Stimulated activated naive B cell treated with anti-CD40 and anti-IgM and Interleukin-4, amounts not matched to agents 10 μg/mL and 1 μg/mL and 100 μg/mL, for 72 hours (primary cell): ENCODE measurements at places on chromosomes 11 and 22.
A peak's percentile ranks its signal among the peaks of the same experiment; 100 is the strongest.

GRCh38 chr11:34157163-34157562, 51.7 kb downstream of the NAT10 start:
- peak overlapping the region; percentile 76 for H3K27ac ChIP-seq
- no peak overlapping the region for H3K4me3 ChIP-seq
- H3K4me1 ChIP-seq = peaks cover 44% of the 10 kb centered on the region
- no peak for DNase-seq

- DNase-seq = no peak
- peaks cover 13% of the 10 kb centered on the region for H3K27me3 ChIP-seq
- no peaks in the 10 kb centered on the region for H3K36me3 ChIP-seq
- H3K4me3 ChIP-seq = no peak overlapping the region
- no peak overlapping the region for H3K27ac ChIP-seq
Measured at GRCh38 chr11:94675239-94675638, 92.9 kb upstream of the AMOTL1 start.

DNA sequence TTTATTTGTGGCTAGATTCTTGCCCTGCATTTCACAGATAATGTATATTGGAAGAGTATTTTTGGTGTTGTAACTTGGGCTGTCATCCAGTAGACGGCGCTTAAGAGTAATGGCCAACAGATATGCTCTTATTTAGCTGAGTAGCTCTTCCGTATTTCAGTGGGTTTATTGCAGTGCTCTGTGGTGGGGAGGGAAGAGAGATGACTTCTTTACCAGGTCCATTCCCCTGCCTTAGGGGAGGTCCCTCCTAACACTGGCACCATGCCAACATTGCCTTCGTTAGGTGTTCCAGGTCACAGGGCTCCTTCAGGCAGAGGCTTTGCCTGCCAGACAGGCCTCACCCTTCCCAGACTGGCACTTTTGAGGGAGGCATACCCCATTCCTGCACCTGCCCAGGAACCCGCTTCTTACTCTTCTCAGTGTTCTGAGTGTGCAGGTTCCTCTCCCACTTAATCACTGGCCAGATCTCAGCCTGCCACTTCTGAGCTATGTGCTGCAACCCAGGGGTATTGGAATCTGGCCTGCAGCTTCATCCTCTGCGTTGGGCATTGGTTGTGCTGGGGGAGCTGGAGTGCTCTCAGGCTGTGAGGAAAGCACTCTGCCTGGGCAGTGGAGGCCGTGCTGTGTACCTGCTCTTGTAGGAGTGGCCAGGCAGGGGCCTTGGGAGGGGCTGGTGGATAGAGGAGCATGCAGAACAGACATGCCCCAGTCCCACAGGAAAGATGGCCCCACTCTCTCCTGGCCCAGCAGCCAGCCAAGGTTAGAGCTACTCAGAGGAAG, 29.4 kb upstream of the SLN start:
- no peak overlapping the region for H3K27ac ChIP-seq
- H3K4me1 ChIP-seq = peaks cover 4% of the 10 kb centered on the region
- peak; percentile 3 for DNase-seq
- peaks cover 39% of the 10 kb centered on the region for H3K27me3 ChIP-seq
- no peak overlapping the region for H3K4me3 ChIP-seq

- peaks cover 10% of the 10 kb centered on the region for H3K36me3 ChIP-seq
- H3K4me1 ChIP-seq = peaks cover 71% of the 10 kb centered on the region
- H3K4me3 ChIP-seq = peak overlapping the region; percentile 80
- H3K27ac ChIP-seq = peak overlapping the region; percentile 89
Measured at GRCh38 chr11:128732471-128733277, 38.8 kb downstream of the FLI1 start.

GRCh38 chr11:121964591-121964990, 151.4 kb downstream of the BLID start:
- no peaks in the 10 kb centered on the region for H3K4me1 ChIP-seq
- H3K27ac ChIP-seq = no peak overlapping the region
- no peak for DNase-seq
- H3K27me3 ChIP-seq = peaks cover 14% of the 10 kb centered on the region
- no peaks in the 10 kb centered on the region for H3K36me3 ChIP-seq

DNA sequence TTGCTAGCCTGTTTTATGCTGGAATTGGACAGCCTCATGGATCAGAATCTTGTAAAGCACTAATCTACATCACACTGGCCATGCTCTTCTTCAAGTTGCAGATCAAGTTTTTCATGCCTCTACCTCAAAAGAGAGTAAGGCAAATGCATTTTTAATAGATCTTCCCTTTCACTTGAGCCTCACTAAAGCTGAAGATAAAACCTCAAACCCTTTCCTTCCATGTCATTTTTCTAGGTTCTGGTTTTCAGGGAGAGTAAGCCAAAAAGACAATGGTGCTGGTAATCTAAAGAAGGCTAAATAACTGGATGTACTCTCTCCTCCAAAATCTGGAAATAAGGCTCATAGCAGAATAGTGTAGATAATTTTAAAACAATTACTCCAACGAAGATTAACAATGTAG, 28.3 kb downstream of the POU2AF1 start:
- H3K4me1 ChIP-seq = peaks cover 29% of the 10 kb centered on the region
- DNase-seq = no peak
- peaks cover 32% of the 10 kb centered on the region for H3K36me3 ChIP-seq
- H3K27me3 ChIP-seq = no peaks in the 10 kb centered on the region

DNA sequence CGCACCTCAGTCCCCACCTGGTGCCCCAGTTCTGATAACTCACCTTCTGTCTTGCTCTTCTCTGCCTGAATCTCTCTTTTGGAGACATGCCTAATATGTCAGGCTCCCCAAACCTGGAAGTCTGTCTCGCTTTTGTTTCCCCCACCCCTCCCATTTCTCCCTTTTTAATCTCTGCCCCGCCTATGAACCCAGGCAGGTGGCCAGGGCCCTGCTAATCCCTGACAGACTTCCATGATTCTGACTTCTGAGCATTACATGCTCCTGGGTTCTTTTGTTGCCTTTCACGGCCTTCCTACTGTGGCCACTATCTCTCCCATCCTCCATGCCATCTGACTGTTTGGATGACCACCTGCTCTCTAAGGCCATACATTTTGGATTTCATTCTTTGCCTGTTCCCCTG, 1120.9 kb upstream of the CCDC90B start:
- no peaks in the 10 kb centered on the region for H3K36me3 ChIP-seq
- H3K4me1 ChIP-seq = no peaks in the 10 kb centered on the region
- DNase-seq = no peak
- H3K27ac ChIP-seq = no peak overlapping the region

- peaks cover 10% of the 10 kb centered on the region for H3K27me3 ChIP-seq
- no peak overlapping the region for H3K27ac ChIP-seq
- no peaks in the 10 kb centered on the region for H3K4me1 ChIP-seq
- no peaks in the 10 kb centered on the region for H3K36me3 ChIP-seq
- H3K4me3 ChIP-seq = no peak overlapping the region
Measured at GRCh38 chr11:12404436-12404835, 27.1 kb downstream of the PARVA start.

- no peak for DNase-seq
- no peak overlapping the region for H3K27ac ChIP-seq
- H3K36me3 ChIP-seq = no peaks in the 10 kb centered on the region
- H3K4me3 ChIP-seq = no peak overlapping the region
Measured at GRCh38 chr11:127056338-127056971, 55.9 kb upstream of the KIRREL3 start.

DNA sequence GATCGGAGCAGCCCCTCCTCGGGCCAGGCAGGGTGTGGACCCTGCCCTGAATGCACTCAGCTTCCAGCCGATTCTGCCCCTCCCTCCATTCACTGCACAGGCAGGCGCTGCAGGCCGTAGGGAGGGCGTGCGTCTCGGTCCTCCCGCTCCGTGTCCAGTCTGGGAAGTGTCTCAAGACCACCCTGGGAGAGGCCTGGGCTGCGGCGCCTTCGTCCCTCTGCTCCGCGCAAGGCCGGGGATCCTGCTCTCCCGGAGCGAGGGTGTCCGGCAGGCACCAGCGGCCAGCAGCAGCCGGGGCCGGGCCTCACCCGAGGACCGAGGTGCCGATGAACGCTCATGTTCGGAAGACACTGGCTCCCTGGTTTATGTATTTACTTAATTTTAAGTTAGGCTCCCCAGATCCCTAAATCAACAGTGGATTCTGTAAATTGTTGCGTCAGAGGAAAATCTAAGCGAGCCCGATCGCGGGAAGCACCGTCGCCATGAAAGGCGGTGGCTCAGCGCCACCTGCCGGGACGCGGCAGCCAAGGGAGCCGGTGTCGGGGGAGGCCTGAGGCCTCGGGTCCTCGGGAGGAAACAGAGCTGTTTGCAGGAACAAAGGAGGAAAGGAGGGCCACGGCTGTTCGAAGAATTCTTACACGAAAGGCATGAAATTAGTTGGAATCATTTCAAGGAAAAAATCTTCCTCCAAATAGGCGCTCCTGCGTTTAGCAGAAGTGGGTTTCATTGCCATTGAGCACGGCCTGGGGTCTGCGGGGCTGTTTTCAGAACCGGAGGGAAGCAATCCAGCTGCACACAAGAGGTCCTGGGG, 195.3 kb downstream of the BRD1 start:
- H3K27me3 ChIP-seq = no peaks in the 10 kb centered on the region
- H3K4me3 ChIP-seq = no peak overlapping the region
- DNase-seq = no peak
- peaks cover 27% of the 10 kb centered on the region for H3K4me1 ChIP-seq
- peaks cover 2% of the 10 kb centered on the region for H3K36me3 ChIP-seq

GRCh38 chr11:121337078-121337477, 44.5 kb downstream of the SC5D start:
- peaks cover 54% of the 10 kb centered on the region for H3K4me1 ChIP-seq
- no peak overlapping the region for H3K27ac ChIP-seq
- H3K36me3 ChIP-seq = no peaks in the 10 kb centered on the region
- DNase-seq = no peak
- H3K4me3 ChIP-seq = no peak overlapping the region

GRCh38 chr22:49601614-49602321, 225.9 kb downstream of the BRD1 start:
- H3K27me3 ChIP-seq = no peaks in the 10 kb centered on the region
- no peak for DNase-seq
- no peak overlapping the region for H3K27ac ChIP-seq
- H3K4me1 ChIP-seq = peaks cover 5% of the 10 kb centered on the region
- peaks cover 29% of the 10 kb centered on the region for H3K36me3 ChIP-seq
- no peak overlapping the region for H3K4me3 ChIP-seq

- H3K36me3 ChIP-seq = no peaks in the 10 kb centered on the region
- H3K4me1 ChIP-seq = peaks cover 5% of the 10 kb centered on the region
Measured at GRCh38 chr11:17479284-17480214, 2.9 kb upstream of the ABCC8 start.

GRCh38 chr11:114197799-114198500, 98.2 kb upstream of the NNMT start:
- no peak for DNase-seq
- no peaks in the 10 kb centered on the region for H3K27me3 ChIP-seq
- H3K36me3 ChIP-seq = peaks cover 2% of the 10 kb centered on the region
- H3K4me1 ChIP-seq = peaks cover 20% of the 10 kb centered on the region

GRCh38 chr11:86610559-86611341, 61.7 kb downstream of the ME3 start:
- H3K4me3 ChIP-seq = no peak overlapping the region
- DNase-seq = no peak
- H3K36me3 ChIP-seq = no peaks in the 10 kb centered on the region
- peaks cover 4% of the 10 kb centered on the region for H3K4me1 ChIP-seq

DNA sequence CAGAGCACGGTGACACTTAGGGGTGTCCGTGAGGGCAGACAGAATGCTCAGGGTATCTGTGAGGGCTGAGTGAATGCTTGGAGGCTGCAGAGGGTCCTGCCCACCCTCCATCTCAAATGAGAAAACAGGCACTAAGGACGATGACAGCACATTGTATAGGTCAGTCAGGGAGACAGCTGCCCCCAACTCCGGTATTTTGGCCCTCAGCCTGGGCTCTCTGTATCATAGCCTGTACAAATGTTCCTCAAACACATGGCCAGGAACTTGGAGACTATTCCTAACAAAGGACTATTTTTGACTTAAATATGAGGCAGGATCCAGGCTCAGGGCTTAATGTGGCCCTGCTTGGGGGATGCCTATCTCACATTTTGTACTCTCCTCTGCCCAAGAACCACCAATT, 145.4 kb downstream of the OPCML start:
- H3K4me1 ChIP-seq = no peaks in the 10 kb centered on the region
- no peaks in the 10 kb centered on the region for H3K36me3 ChIP-seq
- H3K27me3 ChIP-seq = no peaks in the 10 kb centered on the region
- H3K4me3 ChIP-seq = no peak overlapping the region

- H3K27me3 ChIP-seq = no peaks in the 10 kb centered on the region
- H3K27ac ChIP-seq = no peak overlapping the region
- H3K36me3 ChIP-seq = peaks cover 63% of the 10 kb centered on the region
- no peak for DNase-seq
- H3K4me1 ChIP-seq = peaks cover 23% of the 10 kb centered on the region
- H3K4me3 ChIP-seq = no peak overlapping the region
Measured at GRCh38 chr11:3037040-3037944, 19.9 kb downstream of the CARS1 start.

GRCh38 chr11:96424693-96425092, 34.9 kb downstream of the JRKL start:
- peaks cover 14% of the 10 kb centered on the region for H3K27me3 ChIP-seq
- no peaks in the 10 kb centered on the region for H3K4me1 ChIP-seq
- H3K27ac ChIP-seq = no peak overlapping the region
- no peak overlapping the region for H3K4me3 ChIP-seq
- no peak for DNase-seq

GRCh38 chr11:119175493-119176077, 7.1 kb downstream of the NLRX1 start:
- H3K36me3 ChIP-seq = peaks cover 15% of the 10 kb centered on the region
- H3K27ac ChIP-seq = no peak overlapping the region
- peaks cover 9% of the 10 kb centered on the region for H3K4me1 ChIP-seq
- H3K27me3 ChIP-seq = no peaks in the 10 kb centered on the region
- no peak overlapping the region for H3K4me3 ChIP-seq

GRCh38 chr22:49531368-49531791, 296.3 kb downstream of the BRD1 start:
- no peak overlapping the region for H3K27ac ChIP-seq
- peaks cover 14% of the 10 kb centered on the region for H3K4me1 ChIP-seq
- no peak overlapping the region for H3K4me3 ChIP-seq
- peaks cover 17% of the 10 kb centered on the region for H3K36me3 ChIP-seq
- H3K27me3 ChIP-seq = no peaks in the 10 kb centered on the region
- no peak for DNase-seq

DNA sequence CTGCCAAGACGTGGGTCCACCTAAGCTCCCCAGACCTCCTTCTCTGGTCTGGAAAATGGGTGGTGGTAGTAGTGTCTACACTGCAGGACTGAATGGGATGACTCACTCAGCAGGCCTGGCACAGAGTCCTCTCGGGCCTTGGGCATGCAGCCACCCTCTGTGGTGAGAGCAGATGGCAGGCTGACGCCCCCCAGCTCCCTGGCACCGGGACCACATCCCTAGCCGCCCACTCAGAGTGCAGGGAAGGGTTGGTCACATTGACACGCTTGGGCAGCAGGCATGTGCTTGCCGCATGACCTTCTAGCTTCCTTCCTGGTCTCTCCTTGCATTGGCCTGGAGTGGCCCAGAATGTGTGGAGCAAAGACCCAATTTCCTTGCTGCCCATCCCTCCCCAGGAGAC, 30.7 kb upstream of the PRODH start:
- no peak for DNase-seq
- peaks cover 3% of the 10 kb centered on the region for H3K4me1 ChIP-seq
- no peaks in the 10 kb centered on the region for H3K36me3 ChIP-seq
- H3K27ac ChIP-seq = no peak overlapping the region

- peaks cover 25% of the 10 kb centered on the region for H3K4me1 ChIP-seq
- no peak overlapping the region for H3K27ac ChIP-seq
- no peak for DNase-seq
- no peak overlapping the region for H3K4me3 ChIP-seq
- peaks cover 46% of the 10 kb centered on the region for H3K27me3 ChIP-seq
Measured at GRCh38 chr11:119479685-119480275, 56.8 kb upstream of the THY1 start.
